ENCODE measurements at places on chromosomes 4 and X. TPM values are rescaled to one million over a fixed set of nuclear protein-coding genes. Genes with fewer than 3 reads are reported as not detected.

PTTG2 gene
- total RNA-seq = 0.66 TPM

WDR17 gene
- 1.6 TPM for total RNA-seq

CXorf65 gene
- 17.1 TPM for total RNA-seq

BST1 gene
- 0.93 TPM for total RNA-seq

IQSEC2 gene
- 0.26 TPM for total RNA-seq

F11 gene
- not detected for total RNA-seq

GRCh38 chrX:16654093-16654492 is 4.1 kb downstream of the S100G start:
- DNase-seq = no peak

GRCh38 chr4:57044996-57045395 is 65.2 kb downstream of the IGFBP7 start:
- DNase-seq = no peak

- no peak for DNase-seq
Observed at GRCh38 chr4:89287945-89288344, 19.7 kb downstream of the GPRIN3 start.

DNA sequence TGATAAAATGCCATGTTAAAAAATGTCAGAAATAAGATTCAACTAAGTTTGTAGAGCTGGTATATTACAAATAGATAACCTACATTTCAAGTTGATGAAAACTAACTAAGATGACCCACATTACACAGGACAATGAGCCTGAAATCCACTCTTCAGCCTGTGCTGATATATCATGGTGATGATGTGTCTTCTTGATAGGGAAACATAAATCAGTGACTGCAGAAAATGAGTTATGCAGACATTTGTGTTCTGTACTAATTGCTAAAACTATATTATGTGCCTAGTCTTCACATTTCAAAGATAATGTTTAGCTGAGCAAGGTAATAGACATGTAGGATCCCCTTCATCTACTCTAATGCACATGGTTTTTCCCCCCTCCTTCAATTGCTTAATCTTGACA is 331.6 kb upstream of the F9 start:
- no peak for DNase-seq

- no peak for DNase-seq
Observed at GRCh38 chr4:55348466-55348865, 2.4 kb downstream of the SRD5A3 start.

DNA sequence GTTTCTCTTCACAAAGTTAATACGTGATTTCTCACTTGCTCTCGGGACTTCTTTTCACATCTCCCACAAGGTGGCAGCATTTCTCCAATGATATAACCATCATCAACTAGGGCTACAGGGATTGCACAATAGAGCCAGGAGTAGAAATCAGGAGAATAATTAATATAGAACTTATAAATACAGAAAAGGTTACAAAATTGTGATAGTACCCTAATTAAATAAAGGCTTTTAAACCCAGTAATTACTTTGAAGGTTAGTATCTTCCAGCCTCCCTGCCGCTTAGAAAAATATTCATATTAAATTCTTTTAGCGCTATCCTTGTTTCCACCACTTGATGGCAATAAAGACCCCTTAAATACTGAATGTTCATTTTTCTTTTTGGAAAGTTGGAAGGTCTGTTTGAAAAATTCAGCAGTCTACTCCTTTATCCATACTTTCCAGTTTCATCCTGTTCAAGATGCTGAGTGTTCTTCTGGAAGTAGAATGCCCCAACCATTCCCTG is 65.8 kb downstream of the RASGEF1B start:
- peak; percentile 25 for DNase-seq

DNA sequence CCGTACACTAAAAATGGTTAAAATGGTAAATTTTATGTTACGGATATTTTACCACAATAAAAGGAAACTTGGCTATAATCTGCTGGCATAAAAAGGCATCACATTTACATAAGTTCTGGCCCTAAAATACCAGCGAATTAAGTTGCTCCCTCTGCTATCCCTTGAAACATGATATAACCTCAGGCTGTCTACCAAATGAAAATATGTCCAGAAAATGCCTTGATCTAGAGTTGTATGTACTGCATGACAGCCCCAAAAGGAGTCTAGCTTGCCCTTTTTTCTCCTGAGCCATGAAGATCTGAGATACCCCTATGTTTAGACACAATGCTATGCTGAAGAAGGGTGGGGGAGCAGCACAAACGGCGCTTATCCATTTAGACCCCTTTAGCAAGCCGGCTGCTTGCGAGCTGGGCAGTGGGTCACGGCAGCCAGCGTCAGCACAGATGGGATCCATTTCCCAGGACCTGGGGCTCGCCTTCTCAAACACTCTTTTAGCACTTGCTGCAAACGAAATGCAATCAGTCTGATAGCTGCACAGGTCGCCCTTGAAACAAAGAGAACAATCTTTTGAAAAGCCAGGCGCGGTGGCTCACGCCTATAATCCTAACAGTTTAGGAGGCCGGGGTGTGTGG is 77.0 kb downstream of the AFAP1 start:
- DNase-seq = no peak

GRCh38 chr4:127623797-127624083 is 9.0 kb upstream of the INTU start:
- DNase-seq = no peak

Data from activated T-helper 1 cell treated with anti-CD3 and anti-CD28 coated beads, Interleukin-12 subunit alpha, Interleukin-12 subunit beta, Interleukin-2, Interleukin-4 antibody, amounts not matched to agents 30 ng/mL and 10 ng/mL and 1 ng/mL, durations not matched to agents 14 hours and 24 hours and 36 hours (primary cell).